Neuronal stem cell (in vitro differentiated cells): ENCODE measurements at places on chromosomes 13 and 19.

GRCh38 chr19:50176775-50177174 lies 13.7 kb upstream of the IZUMO2 start:
- no peaks in the 10 kb centered on the region for H3K4me1 ChIP-seq
- no peak overlapping the region for H3K4me3 ChIP-seq
- DNase-seq, result no peak
- H3K36me3 ChIP-seq, result no peaks in the 10 kb centered on the region
- H3K27ac ChIP-seq, result no peak overlapping the region

GRCh38 chr13:88978607-88979006 lies 1307.4 kb downstream of the SLITRK5 start:
- no peak overlapping the region for H3K4me3 ChIP-seq
- no peaks in the 10 kb centered on the region for H3K4me1 ChIP-seq
- H3K27me3 ChIP-seq, result no peaks in the 10 kb centered on the region
- H3K27ac ChIP-seq, result no peak overlapping the region
- H3K36me3 ChIP-seq, result no peaks in the 10 kb centered on the region
- no peak for DNase-seq

DNA sequence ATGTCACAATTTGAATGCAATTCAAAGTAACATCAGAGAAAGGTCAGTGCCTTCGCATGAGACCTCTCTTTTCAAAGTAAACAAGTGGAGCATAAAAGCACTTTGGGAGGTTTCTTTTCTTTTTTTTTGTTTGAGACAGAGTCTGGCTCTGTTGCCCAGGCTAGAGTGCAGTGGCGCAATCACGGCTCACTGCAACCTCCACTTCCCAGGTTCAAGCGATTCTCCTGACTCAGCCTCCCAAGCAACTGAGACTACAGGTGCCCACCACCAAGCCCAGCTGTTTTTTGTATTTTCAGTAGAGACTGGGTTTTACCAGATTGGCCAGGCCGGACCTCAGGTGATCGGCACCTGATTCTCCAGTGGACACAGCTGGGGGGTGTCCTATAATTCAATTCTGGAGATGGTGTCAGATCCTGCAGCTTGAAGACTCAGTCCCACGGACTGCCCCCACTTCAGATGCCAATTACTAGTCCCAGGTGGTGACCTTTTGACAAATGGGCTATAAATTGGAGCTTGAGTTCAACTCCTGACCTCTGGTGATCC lies 57.6 kb downstream of the RGCC start:
- no peak for DNase-seq
- no peak overlapping the region for H3K27ac ChIP-seq
- no peak overlapping the region for H3K4me3 ChIP-seq
- no peaks in the 10 kb centered on the region for H3K4me1 ChIP-seq

- no peaks in the 10 kb centered on the region for H3K27me3 ChIP-seq
- no peak for DNase-seq
- no peak overlapping the region for H3K27ac ChIP-seq
- no peak overlapping the region for H3K4me3 ChIP-seq
Measured at GRCh38 chr13:48979892-48980291, 4.2 kb downstream of the FNDC3A start.

- H3K27me3 ChIP-seq, result no peaks in the 10 kb centered on the region
- H3K4me1 ChIP-seq, result no peaks in the 10 kb centered on the region
- no peak overlapping the region for H3K4me3 ChIP-seq
- H3K27ac ChIP-seq, result no peak overlapping the region
- no peak for DNase-seq
Measured at GRCh38 chr19:37669450-37669914, 14.2 kb upstream of the ZFP30 start.

- DNase-seq, result no peak
- H3K36me3 ChIP-seq, result no peaks in the 10 kb centered on the region
- no peaks in the 10 kb centered on the region for H3K4me1 ChIP-seq
- H3K27me3 ChIP-seq, result no peaks in the 10 kb centered on the region
Measured at GRCh38 chr13:33543089-33543459, 257.5 kb upstream of the STARD13 start.

DNA sequence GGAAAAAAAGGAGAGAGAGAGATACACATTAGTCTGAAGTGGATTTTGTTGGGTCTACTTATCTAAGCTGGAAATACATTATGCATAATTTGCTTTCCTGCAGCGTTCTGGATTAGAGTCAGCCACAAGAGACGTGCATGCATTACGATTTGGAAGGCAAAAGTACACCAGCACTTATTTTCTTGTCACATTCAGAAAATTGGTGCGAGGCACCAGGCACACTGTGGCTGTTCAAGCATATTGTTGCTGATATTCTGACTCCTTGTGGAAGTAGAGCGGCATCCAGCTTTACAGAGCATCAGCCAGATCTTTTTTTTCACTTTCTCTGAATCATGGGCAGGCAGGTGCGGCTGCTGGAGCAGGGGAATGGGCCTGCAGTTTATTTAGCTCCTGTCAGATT lies 905.6 kb upstream of the SPRY2 start:
- no peaks in the 10 kb centered on the region for H3K27me3 ChIP-seq
- H3K27ac ChIP-seq, result no peak overlapping the region
- H3K36me3 ChIP-seq, result no peaks in the 10 kb centered on the region
- no peak overlapping the region for H3K4me3 ChIP-seq
